HAP-1 (cell line): ENCODE measurements at places on chromosomes 6 and 20.

- DNase-seq: peak; percentile 57
These were observed 100.4 kb downstream of the JAG1 start for GRCh38 chr20:10573273-10573950.

DNA sequence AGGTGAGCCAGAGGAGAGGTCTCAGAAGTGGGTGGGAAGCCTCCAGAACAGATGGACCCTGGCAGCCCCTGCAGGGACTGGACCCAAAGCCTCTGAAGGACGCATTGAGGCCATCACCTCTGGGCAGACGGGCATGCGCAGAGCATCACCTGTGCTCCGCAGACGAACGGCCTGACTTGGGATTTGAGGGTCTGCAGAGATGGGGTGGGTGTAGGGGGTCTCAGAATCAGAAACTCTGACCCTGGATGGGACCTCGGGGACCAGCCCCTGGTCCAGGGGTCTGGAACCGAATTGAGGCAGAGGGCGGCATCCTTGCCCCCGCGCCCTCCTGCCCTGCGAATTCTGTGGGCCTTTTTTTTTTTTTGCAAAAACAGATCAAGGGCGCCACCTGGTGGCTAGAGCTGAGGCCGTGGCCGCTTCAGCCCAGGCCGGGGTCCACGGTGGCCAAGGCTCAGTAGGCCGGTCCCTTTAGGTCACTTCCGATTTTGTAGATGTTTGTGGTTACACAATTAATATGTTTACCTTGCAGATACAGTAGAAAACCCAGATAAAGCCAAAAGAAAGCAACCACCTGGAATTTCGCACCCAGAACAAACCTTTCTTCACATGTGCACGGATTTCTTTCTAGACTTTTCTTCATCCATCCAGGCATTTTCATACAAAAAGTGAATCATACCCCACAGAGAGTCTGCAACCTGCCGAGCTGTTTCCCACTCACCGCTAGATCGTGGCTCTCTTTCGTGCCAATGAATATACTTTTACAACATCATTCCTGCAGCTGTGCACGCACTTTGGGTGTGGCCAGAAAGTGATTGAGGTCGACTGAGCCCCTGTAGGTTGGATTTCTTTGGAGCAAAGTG, 25.9 kb downstream of the ZBP1 start:
- DNase-seq: peak; percentile 81

GRCh38 chr6:137086031-137086430, 41.3 kb upstream of the IL20RA start:
- no peak for DNase-seq

- DNase-seq: no peak
These were observed 136.8 kb upstream of the LRFN2 start for GRCh38 chr6:40723967-40724366.

DNA sequence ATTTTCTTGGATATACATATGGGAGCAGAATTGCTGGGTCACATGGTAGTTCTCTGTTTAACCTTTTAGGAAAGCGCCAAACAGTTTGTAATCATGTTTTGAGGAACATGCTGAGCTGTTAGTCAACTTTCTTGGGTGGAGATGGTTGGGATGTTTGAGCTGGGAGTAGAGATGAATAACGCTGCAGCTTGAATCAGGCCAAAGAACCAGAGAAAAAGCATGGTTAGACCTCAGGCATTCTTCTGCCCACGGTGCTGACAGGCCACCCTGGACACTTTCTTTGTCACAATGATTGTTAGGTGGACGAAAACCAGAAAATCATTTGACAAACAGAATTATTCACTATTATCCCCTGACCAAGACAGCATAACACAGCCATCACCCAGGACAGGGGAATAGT, 66.8 kb downstream of the PRDM1 start:
- no peak for DNase-seq

DNA sequence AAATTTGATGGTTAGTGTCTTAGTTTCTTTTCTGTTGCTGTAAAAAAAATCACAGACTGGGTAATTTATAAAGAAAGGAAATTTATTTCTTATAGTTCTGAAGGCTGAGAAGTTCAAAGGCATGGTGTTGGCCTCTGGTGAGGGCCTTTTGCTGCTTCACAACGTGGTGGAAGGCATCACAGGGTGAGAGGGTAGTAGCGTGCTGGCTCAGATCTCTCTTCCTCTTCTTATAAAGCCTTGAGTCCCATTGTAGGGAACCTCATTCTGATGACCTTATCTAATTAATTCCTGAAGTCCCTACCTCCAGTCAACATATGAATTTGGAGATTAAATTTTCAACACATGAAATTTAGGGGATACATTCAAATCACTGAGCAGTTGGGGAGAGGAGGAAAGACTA, 62.0 kb downstream of the ARID1B start:
- DNase-seq: no peak

DNA sequence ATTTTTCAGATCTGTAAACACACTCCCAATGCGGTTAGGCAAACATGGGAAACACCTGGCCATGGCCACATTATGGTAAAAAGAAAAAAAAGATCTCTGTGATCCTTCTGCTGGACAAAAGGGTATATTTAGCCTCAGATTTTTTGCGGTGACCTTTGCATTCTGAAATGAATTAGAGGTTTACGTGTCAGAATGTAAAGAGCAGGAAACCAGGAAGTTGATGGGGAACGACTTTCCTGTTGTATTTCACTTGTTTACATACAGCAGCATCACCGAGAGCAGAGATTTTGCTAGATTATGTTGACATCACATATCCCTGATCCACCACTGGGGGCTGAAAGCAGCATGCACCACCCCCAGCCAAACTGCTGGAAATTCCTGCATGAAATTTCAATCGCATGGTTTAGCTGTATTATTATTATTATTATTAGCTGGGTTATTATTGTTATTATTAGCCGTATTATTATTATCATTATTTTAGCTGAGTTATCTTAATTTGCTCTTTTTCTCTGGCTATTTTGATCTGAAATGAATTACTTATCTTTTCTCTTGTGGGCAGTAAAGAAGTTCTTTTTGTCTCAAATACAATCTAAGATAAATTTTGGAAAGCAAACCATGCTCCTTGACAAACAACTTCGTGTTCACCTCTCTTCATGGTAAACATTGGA, 189.4 kb downstream of the ZFP64 start:
- DNase-seq: peak; percentile 39

DNA sequence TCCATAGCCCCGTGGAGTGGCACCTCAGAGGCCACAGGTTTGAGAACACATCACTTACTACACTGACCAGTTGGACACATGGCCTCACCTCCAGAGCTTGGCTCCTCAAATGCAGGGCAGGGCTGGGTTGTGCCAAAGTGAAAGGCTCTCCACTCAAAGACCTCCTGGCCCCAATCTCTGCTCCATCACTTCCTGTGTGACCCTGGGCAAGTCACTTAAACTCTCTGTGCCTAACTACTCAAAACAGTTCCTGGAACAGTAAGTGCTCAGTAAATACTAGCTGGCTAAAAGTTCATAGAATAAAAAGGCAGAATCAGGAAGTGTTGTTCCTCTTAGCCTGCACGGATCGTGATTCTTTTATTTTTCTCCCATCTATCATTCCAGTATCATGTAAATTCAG, 50.2 kb downstream of the AGPAT4 start:
- no peak for DNase-seq

- no peak for DNase-seq
These were observed 24.1 kb upstream of the MRGBP start for GRCh38 chr20:62772103-62772611.

DNA sequence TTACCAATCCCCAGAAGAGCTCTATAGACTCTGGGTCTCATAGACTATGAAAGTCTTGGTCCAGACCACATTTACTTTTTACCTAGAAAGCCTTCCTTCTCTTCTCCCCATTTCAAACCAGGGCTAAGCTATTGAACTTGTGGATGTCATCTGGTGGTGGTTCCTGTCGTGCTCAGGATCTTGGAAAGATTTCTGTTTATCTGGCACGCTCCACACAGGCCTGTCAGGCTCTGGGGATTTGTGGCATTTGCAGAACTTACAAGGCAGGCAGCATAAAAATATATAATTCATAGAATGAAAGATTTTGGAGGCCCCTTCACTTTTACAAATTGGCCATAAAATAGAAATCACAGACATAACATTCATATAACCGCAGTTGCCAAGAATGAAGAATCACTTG, 188.1 kb downstream of the UST start:
- no peak for DNase-seq

DNA sequence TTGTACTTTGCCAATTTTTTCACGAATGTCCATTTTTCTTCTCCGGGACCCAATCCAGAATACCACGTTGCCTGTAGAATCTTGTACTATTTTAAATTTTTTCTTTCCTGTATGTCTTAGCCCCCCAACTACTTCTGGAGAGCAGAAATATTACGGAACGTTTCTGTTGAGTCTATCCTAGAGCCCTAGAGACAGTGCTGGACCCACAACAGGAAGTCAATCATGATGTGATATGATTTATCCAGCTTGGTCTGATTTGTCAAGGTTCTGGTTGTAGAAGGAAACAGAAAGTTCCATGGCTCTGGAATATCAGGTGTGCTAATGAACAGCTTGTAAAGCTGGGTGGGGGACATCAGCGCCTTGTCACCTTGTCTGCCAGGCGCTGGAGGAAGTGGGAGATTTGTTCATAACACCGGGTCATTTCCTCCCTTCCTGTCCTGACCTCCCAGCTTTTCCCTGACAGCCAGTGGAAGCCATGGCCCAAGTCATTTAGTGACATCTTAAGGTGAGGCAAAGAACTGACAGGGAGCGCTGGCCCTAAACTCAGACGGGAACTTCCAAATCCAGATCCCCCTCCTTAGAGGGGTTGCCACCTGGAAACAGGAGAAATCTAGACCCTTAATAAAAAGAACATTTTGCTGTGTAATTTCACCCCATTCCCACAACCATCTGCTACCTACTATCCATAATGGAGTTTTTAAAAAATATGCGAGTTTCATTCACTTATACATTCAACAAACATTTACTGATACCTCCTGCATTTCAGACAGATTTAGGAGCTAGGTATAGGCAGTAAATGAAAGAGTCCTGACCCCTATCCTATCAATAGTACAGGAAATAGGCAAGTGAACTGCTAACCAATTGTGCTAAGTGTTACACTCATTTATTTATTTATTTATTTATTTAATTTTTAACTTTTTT, 130.5 kb downstream of the ZFP64 start:
- DNase-seq: peak; percentile 63

DNA sequence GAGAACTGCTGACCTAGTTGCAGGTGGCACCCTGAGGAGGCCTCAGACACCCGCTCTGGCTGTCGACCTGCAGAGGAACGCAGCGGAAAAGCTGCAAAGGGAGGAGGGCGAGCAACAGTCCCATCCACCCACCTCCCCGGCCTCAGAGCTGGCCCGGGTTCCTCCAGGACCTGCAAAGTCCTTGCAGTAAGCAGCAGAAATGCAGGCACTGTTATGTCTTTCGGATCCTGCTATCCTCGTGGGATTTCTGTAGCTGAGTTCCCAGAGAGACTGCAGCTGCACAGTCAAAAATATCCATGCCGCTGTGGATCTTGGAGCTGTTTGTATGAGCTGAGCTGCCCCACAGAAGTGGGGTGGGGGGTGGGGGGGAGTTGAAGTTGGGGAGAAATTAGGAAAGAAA, 251.3 kb downstream of the ANKRD60 start:
- no peak for DNase-seq

GRCh38 chr20:4326195-4327065, 311.1 kb upstream of the RNF24 start:
- no peak for DNase-seq

DNA sequence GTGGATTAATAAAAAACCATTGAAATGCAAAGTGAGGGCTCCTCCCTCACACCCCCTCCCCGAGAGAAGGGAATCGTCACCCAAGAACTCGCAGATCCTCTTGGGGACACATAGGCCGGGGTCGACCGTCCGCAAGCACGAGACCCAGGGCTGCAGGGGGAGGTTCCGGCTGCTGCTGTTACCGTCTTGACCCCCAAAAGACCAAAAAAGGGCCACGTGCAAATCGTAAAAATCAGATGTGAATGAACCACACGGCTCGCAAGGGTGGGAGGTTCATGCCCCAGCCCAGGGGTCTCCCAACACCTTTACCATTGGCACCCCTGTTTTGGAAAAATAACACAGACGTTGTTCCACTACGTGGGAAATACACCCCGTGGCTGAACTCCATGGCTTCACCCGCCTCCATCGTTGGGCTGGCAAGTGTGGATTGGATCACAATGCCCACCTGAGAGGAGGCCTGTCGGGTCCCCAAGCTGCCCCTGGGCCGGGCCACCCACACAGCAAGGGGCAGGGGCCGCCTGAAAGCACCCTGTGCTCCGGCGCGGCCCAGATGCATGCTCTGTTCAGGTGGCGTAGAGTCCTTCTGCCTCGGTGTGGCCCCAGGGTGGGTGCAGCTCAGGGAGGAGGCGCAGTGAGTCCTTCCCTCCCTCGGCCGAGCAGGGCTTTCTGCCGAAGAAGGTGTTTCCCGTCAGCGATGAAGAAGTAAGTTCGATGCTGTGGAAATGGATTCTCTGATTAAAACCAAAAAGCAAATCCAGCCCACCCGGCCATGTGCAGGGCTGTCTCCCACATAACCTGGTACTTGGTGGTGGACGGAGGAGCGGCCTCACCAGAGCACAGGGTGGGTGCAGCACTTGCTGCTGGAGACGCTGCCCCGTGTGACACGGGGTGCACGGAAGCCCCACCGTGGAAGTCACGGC, 85.0 kb downstream of the YTHDF1 start:
- DNase-seq: no peak
